Left renal cortex interstitium (tissue), 4 donors: ENCODE measurements at places on chromosomes 6 and 20.
A peak's percentile ranks its signal among the peaks of the same experiment; 100 is the strongest.

DNA sequence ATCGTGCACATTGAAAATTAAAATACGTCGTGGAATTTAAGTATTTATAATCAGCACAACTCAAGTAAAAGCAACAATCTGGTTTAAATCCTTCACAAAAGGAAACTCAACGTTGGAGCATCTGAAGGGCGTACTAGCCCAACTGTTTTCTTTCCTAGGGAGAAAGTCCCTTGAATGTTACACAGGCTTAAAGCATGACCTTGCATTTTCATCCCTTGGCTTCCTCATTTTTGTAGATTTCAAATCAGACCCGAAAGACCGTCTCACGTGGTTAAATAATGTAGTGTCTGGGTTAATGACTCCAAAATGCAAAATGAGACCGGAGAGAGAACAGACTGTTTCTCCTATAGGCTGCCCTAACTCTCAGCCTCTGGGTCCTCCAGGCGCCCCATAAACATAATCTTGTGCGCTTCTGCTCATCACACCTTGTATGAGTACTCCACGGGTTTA lies 249.2 kb upstream of the RREB1 start:
- DNase-seq, result no peak

GRCh38 chr6:42045538-42046460 lies 4.5 kb upstream of the TAF8 start:
- DNase-seq, result no peak

DNA sequence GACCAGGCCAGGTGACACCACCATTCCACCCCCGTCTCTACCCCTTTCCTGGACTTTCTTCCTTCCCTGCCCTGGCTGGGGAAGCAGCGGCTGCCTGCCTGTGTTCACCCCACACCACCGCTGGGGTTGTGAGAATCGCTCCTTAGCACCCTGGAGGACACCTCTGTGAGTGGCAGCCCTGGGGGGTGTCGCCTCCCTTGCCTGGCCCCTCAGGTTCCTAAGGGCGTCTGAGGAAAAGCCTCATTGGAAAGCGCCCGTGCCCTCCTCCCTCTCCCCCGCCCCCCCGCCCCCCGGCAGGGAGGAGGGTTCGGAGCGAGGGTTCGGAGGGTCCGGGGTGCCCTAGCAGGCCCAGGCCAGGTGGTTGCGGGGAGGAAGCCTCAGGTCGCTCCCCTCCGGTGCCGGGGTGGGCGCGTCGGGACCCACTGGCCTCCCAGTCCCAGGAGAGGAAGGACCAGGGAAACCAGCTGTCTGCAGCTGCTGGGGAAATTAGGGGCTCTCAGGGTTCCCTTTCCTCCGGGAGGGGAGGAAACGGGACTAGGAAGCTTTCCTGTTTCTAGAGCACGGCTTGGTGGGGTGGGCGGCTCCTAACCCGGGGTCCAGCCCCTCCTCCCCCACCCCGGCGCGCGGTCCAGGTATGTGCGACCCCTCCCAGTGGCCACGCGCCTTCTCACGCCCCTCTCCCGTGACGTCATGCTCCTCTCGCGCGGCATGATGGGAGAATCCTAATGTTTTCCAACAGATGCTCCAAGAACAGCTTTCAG lies at the start of gene PHACTR3:
Gene PHACTR3 (plus strand): TSS at position 760 of the 761 bp plus-strand sequence. CDS start 475 bp downstream, outside the sequence.
- DNase-seq, result no peak

GRCh38 chr6:3406362-3406821 lies 50.5 kb downstream of the SLC22A23 start:
- DNase-seq, result no peak

- DNase-seq, result no peak
Observed at GRCh38 chr20:45307076-45307640, 518 bp downstream of the RBPJL start.

DNA sequence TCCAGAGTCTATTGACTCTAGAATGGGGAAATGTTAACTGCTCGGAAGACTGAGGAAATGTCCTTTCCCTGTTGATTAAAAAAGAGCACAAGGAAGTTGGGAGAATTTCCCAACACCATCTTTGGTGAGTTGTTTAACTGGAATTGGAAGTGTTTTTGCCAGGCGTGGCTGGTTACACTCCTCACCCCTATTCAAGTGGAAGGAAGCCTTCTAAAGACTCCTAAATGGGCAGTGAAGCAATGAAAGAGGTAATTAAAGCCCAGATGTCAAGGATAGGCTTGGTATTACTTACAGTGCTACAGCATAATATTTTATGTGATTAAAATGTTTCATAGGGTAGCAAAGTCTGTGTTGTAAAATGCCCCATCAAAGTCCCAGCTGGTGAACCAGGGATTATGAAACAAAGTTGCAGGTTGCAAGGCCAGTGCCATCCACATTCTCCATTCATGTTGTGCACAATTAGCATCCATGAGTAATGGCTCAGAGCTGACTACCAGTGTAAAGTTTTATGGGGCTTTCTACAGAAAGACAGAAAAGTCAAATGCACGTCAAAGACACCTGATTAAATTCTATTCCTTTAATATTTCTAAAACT lies 52.6 kb downstream of the BTBD3 start:
- no peak for DNase-seq

GRCh38 chr6:125597411-125598253 lies 151.8 kb upstream of the HEY2 start:
- DNase-seq, result no peak

DNA sequence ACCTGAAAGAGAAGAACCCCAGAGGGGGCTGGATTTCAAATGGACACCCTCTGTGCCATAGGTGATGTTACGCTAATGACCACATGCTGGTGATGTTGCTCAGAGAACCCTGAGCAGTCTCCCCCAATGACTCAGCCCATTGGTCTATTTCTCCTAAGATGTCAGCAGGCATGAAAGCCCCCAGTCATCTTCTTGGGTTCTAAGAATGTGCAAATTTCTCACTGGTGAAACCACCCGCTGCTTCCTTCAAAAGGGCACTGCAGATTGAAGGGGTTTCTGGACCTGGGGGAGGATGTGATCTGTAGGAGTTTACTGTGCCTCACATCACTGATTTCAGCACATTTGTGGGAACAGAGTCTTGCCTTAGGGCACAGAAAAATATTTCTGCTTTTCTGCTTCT lies 298.4 kb upstream of the MOCS1 start:
- DNase-seq, result no peak

GRCh38 chr6:41748542-41748941 lies 1.3 kb upstream of the PGC start:
- DNase-seq, result no peak

GRCh38 chr6:13517116-13517515 lies 29.7 kb upstream of the GFOD1 start:
- DNase-seq, result no peak

DNA sequence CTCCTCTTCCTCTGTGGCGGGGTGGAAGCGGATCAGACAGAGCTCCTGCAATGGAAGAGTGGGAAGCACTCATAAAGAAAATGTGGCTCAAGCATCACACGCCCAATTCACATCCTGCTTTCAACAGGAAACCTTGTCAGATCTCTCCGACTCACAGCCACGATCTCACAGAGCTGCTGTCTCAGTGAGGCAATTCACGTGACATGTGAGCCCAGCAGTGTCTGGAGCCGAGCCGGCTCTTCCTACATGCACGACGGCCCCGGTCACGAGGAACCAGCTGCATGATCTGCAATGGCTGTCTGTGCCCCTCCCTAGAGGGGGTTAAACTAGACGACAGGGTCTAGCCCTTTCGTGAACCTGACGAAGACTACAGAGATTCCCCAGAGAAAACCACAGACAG lies 29.5 kb upstream of the TCFL5 start:
- no peak for DNase-seq

DNA sequence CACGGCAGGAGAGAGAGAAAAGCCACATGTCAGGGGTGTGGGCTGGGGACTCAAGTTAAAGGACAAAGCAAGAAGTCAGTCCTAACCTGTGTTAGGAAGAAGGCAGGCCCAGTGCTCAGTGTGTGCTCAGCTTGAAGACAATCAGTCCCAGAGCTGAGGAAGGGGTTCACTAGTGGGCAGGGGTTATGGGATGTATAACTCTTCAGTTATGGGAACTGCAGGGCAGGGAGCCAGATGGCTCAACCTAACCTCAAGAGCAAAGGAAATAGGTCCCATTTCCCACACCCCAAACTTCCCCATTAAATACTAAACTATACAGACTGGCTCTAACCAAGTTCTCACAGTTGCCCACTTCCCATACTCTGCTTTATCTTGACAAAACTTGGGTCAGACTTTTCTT lies 7.4 kb upstream of the SSTR4 start:
- DNase-seq, result no peak

- peak; percentile 65 for DNase-seq
Observed at GRCh38 chr6:149028767-149029405, 282.1 kb downstream of the UST start.

DNA sequence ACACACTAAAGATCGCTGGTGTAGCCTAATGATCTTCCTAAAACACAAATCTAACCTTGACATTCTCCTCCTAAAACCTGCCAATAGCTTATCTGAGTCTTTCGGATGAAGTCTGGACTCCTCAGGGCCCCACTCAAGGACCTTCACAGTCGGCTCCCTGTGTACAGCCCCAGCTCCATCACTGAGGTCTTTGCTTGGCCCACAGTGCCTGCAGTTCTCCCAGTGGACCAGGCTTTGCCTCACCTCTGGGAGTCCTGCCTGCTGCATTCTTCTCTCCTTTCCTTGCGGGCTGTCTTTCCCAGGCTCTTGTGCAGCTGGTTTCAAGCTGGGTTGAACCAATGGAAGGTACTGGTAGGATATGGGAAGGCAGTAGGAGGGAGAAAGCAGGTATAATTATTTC lies 122.6 kb upstream of the FERMT1 start:
- DNase-seq, result no peak

DNA sequence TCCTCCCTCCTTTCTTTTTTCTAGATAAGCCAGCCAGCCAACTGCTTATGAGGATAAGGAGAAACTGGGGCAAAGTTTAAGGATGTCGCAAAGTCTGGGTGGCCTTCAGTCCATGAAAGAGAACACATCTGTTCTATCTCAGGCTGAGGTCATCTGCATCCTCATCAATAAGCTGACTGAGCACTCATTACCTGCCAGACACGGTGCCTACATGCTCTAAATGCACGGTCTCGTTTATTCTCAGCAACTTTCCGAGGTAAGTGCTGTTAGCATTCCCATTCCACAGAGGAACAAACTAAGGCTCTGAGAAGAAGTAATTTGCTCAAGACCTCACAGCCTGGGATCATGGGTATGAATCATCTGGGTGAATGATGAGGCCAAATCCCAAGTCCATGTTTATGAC lies 133.1 kb downstream of the BCAS1 start:
- DNase-seq, result no peak

- DNase-seq, result no peak
Observed at GRCh38 chr6:15628499-15629131, 34.2 kb downstream of the DTNBP1 start.

GRCh38 chr20:41183831-41184230 lies 46.5 kb downstream of the PLCG1 start:
- no peak for DNase-seq

- DNase-seq, result no peak
Observed at GRCh38 chr6:105135056-105135455, 44.8 kb downstream of the POPDC3 start.

GRCh38 chr6:39934131-39934757 lies at the start of gene MOCS1:
Gene MOCS1 (minus strand): TSS chr6:39934462. CDS start chr6:39934417, 45 bp downstream.
- DNase-seq, result no peak

- no peak for DNase-seq
Observed at GRCh38 chr20:49969234-49969633, 13.5 kb upstream of the SNAI1 start.

- DNase-seq, result no peak
Observed at GRCh38 chr6:105374010-105374420, 28.9 kb downstream of the PREP start.

DNA sequence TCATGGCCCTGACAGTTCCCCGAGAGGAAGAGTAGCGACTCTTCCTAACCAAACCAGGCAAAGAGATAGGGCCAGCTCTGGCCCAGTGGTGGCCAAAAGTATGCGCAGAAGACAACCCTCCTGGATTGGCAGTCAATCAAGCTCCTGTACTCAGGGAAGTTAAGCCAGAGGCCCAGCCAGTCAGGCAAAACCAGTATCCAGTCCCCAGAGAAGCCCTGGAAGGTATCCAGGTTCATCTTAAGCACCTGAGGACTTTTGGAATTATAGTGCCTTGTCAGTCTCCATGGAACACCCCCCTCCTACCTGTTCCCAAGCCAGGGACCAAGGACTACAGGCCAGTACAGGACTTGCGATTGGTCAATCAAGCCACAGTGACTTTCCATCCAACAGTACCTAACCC lies 298.3 kb downstream of the RNGTT start:
- DNase-seq, result no peak

DNA sequence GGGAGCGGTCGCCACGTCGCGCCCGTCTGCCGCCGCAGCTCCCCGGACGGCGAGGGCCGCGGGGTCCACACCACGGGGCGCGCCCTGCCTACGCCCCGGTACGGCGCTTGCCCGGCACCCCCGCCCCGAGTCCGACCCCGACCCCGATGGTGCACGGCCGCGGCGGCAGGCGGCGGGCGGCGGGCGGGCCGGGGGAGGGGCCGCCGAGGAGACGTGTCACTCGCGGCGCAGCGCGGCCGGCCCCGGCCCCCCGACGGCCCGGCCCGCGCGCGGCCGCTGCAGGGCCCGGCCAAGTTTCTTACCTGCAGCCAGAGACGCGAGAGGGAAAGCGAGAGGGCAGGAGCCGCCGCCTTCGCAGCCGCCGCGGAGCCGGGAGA lies 328 bp downstream of the RRBP1 start:
- no peak for DNase-seq

DNA sequence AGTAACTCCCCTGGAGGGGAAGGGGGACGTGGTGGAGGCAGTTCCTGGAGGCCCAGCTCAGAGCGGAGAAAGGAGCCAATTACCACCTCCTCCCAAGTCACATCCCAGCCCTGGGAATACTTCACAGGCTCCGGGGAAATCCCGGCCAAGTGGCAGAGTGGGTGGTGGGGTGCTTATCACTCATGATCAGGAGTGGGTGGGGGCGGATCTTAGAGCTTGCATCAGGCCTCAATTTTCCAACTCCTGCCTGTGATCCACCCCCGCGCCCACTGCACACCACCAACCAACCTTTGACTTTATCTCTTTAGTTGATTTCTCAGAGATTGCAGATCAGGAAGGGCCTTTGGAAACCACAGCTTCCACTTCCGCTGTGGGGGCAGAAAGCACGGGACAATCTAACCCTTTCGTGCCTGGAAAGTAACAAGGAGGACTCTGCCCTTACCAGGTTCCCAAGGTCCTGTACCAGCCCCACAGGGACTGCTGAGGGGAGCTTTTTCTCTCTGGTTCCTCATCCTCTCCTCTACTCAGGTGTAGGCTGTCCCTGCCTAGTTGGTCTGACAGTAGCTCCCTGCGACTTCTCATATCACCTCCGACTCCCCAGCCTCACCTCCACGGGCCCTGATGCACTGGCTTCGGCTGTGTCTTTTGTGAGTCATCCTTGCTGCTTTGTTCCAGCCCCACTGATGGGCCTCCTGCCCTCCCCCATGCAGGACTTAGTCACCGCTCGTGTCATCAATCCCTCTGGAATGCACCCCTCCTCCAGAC lies 24.9 kb upstream of the IER3 start:
- DNase-seq, result no peak

GRCh38 chr6:80767808-80768207 lies 661.3 kb downstream of the BCKDHB start:
- no peak for DNase-seq

- no peak for DNase-seq
Observed at GRCh38 chr6:126516411-126516810, 176.5 kb downstream of the CENPW start.

DNA sequence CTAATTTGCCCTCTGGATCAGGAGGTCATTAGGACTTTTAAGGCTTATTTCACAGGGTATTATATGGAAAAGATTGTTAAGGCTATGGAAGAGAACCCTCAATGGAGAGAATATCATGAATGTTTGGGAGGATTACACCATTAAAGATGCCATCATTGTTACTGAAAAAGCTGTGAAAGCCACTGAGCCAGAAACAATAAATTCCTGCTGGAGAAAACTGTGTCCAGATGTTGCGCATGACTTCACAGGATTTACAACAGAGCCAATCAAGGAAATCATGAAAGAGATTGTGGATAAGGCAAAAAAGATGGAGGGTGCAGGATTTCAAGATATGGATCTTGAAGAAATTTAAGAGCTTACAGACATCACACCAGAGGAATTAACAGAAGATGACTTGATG lies 798.3 kb upstream of the SLC35B3 start:
- no peak for DNase-seq
